ENCODE measurements at places on chromosomes 11 and 22.

GRCh38 chr22:38973289-38974169, 8.6 kb upstream of the APOBEC3B start:
- peak; percentile 66 for DNase-seq

GRCh38 chr11:116459185-116460045, 313.4 kb downstream of the BUD13 start:
- DNase-seq: no peak

GRCh38 chr22:19849835-19850762, 4.6 kb downstream of the GNB1L start:
- no peak for DNase-seq

DNA sequence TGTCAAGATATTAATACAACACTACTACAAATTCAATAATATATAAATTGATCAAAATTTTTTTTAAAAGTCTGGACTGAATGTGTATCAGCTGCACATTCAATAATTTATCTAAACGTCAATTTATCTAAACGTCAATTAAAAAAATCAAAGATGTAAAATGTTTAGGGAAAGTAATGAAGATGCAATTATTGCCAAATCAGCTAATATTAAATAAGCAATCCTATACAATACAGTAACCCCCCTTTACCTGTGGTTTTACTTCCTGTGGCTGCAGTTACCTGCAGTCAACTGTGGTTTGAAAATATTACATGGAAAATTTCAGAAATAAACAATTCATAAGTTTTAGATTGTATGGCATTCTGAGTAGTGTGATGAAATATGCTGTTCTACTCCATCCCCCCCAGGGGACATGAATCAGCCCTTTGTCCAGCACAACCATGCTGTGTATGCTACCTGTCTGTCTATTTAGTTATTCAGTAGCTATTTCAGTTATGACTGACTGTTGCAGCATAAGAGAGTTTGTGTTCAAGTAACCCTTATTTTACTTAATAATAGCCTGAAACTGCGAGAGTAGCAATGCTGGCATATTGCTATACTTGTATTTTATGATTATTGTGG, 72.2 kb downstream of the CWF19L2 start:
- no peak for DNase-seq

- no peak for DNase-seq
Measured at GRCh38 chr11:46102843-46103242, 18.4 kb downstream of the PHF21A start.

DNA sequence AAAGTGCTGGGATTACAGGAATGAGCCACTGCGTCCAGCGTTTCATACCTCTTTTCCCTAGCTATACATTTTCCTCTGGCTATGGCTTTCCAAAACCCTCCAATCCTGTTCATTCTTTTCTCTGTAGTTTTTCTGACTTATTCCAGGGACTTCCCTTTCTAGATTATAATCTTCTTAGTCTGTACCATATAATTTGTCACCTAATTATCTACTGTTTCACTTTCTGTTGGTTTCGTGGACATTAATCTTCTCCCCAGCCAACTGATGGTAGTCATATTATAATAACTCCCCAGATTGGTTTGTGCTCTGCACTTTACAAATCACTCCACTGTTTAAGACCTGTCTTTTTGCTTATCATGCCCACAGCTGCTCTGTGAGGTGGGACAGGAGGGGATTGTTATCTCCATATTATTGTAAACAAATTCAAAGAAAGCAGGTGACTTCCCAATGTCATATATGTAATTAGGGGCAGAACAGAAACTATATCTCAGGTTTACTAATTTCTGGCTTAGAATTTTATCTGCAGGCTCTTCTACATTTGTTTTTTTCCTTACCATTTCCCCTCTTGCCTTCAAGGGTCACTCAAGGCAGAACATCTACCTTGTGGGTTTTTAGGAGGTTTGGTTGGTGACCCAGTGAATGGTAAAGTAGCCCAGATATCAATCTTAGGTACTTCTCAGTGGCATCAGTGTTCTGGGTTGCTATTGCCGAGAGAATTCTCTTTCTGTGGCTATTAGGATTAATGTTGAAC, 23.9 kb downstream of the STIM1 start:
- no peak for DNase-seq

DNA sequence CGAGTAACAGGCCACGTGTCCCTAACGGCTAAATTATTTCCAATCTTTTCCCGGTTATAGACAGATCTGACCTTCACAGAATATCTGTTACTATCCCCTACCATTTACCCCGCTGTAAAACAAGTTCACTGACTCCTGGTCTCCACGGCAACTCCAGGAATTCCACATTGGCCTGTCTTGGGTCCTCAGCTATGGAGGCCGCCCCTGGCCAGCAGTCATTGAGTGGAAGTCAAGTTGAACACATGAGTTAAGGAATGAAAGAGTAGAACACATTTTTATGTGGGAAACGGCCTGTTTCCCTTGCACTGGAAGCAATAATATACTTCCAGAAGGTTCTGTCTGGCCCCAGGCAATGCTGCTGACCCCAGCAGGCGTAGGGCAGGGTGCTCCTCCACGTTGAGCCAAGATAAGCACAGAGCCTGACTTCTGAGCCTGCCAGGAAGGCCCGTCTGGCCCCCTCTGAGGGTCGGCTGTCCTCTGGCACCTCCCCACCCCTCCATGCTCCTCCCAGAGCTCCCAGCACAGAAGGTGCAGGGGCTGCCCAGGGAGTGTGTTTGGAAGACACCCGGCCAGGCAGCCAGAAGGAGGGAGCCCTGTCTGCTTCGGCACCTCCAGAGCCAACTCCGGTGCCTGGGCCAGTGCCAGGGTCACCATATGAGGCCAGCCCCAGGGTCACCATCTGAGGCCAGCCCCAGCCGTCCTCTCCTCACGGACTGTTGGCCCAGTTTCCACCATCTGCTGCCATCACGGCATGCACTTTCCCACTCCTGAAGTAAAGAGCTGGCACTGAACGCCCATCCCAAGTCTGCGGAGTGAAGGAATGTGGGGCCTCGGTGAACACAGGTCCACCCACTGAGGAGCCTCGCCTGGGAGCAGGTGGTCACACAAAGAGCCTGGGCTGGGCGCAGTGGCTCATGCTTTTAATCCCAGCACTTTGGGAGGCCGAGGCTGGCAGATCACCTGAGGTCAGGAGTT, 813.2 kb downstream of the BRD1 start:
- DNase-seq: no peak

DNA sequence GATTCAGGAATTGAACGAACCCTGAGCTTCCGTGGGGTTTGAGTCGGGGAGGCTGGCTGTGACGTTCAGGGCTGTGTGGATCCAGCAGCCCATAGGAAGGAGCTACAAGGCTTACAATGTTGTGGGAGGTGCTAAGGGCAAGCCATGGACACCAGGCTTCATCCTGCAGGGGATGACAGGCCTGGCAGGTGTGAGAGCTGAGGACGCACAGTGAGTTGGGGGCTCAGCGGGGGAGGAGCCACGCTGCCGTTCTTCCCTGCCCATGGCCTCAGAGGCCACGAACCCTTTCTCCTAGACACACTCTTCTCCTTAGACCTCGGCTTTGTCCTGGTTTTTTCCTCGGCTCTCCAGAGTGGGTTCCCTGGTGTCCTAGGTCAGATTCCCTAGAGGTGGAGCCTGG, 113.3 kb upstream of the SLC22A12 start:
- DNase-seq: no peak

- no peak for DNase-seq
Measured at GRCh38 chr11:76030286-76030685, 176.0 kb downstream of the WNT11 start.

GRCh38 chr11:103581760-103582159, 454.7 kb upstream of the DDI1 start:
- no peak for DNase-seq

DNA sequence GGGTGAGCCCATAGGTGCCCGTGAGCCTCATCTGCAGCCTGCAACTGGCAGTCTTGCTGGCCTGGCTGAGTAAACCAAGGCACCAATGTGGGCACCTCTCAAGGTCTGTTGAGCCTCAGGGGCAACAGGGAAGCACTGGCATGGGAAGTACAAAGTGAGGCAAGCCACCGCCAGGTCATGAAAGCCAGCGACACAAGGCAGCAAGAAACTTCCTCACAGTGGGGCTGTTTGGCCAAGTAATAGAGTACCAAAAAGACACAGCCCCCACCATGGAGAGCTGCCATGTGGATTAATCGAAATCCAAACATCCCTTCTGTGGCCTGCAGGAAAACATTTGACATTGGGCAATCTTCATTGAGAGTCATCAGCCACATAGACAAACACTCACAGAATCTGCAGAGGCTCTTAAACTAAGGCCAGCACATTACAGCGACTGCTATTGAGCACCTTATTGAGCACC, 43.6 kb upstream of the FIBIN start:
- DNase-seq: no peak

- no peak for DNase-seq
Measured at GRCh38 chr11:71574418-71574817, 8.3 kb downstream of the KRTAP5-11 start.

GRCh38 chr11:59791639-59792038, 18.9 kb downstream of the MRPL16 start:
- DNase-seq: no peak

- DNase-seq: peak; percentile 61
Measured at GRCh38 chr11:69888483-69889181, 69.4 kb upstream of the FGF3 start.

GRCh38 chr11:128238521-128239265, 348.7 kb downstream of the ETS1 start:
- DNase-seq: no peak

GRCh38 chr11:65262776-65263175, 1.0 kb downstream of the POLA2 start:
- DNase-seq: no peak

DNA sequence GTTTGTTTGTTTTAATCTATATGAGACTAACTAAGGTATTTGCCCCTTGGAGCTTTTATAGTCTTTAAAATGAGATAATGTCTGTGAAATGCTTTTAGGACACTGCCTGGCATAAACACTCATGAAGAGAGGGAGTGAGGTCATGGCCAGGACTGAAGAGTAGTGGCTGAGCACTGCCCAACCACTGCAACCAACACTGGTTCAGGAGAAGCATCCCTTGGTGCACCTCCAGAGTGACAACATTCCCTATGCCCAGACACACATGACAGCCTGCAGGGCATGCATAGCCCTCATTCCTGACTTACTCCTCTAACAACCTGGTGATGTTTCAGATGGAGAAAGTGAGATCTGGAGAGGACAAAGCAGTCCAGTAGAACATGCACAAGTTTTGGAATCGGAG, 36.1 kb downstream of the ME3 start:
- DNase-seq: no peak

- DNase-seq: no peak
Measured at GRCh38 chr11:112300094-112300786, 39.6 kb upstream of the PLET1 start.

- DNase-seq: peak; percentile 21
Measured at GRCh38 chr22:45996241-45997076, 19.5 kb upstream of the WNT7B start.

DNA sequence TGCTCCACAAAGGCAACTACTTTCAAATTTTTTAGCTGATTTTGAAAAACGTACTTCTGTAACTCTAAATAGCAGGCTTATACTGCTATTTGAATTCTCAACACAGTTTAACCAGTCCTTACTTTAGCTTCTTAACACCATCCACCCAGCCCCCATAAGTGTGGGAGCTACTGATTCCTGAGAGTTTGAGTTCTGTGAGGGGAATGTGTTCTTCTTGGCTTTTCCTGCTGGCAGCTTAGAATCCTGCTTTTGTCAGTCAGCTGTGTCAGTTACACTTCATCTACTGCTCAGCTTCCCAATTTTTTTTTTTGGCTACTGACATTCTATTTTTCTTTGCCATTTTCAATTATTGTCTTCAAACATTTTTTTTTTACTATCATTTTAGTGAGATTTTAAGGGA, 440.4 kb downstream of the INSC start:
- DNase-seq: no peak

DNA sequence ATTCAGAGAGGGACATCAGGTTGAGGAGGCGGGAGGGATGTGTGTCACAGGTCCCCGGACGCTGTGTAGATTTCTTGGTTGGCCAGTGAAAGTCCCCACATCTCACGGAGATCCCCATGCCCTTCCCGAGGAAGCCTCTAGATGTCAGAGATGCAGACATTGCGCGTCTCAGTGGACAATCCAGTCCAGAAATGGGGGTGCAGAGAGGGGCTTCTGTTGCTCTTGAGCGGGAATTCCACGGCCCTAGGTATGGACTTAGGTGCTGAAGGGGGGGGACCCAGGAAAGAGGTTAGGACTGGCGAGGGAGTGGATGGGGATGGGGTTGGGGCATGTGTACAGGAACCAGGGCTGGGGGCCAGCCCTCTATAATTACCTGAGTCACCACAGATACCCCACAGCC, 7.0 kb downstream of the THY1 start:
- DNase-seq: no peak

GRCh38 chr11:44579302-44579761, 13.9 kb downstream of the CD82 start:
- no peak for DNase-seq

GRCh38 chr11:38593649-38594048, 1995.6 kb upstream of the RAG2 start:
- no peak for DNase-seq

DNA sequence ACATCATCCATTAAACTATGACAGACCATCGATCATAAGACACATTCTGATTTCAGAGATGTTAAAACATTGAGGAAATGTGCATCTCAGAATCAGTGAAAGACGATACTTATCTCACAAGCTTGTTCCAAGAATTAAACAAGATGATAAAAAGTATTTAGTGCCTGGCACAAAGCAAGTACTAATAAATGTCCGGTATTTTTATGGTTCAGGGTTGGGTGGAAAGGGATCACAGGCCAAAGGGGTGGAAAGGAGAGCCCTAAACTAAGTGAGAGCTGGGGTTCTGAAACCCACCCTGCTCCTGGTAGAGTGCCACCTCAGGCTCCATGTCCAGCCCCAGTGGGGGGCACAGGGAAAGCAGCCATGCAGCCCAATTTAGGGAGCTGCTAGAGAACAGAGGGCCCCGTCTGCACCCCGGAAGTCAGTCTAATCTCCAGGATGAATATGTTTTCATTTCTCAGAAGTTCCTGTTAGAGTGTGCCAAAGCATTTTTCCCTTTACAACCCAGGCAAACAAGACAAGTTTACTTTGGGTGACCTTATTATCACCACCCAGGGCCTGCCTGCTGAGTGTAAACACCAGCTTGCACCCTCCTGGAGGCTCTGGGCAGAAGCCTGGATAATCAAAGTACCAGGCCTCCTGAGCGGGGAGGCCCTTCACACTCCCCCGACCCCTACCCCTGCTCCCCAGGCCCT, 3.8 kb upstream of the CREB3L1 start:
- no peak for DNase-seq
